ENCODE measurements at places on chromosomes 12 and 14. TPM values are rescaled to one million over a fixed set of nuclear protein-coding genes. Genes with fewer than 3 reads are reported as not detected.

The MYL2 gene
- total RNA-seq = not detected

The FAM90A1 gene
- total RNA-seq = not detected

The MORN3 gene
- total RNA-seq = 4.5 TPM

The GUCY2C gene
- total RNA-seq = 0.11 TPM

The IFI27 gene
- 89.8 TPM for total RNA-seq

The ACOT4 gene
- total RNA-seq = 0.72 TPM

The KRT2 gene
- total RNA-seq = 1,953 TPM

The GRIN2B gene
- 0.26 TPM for total RNA-seq

The TCL1B gene
- not detected for total RNA-seq

The RIMBP2 gene
- 21.8 TPM for total RNA-seq

The GPX2 gene
- 10.0 TPM for total RNA-seq

The ACVRL1 gene
- 43.4 TPM for total RNA-seq

The RAPGEF3 gene
- 48.9 TPM for total RNA-seq

The JPH4 gene
- total RNA-seq = 0.30 TPM

The NTN4 gene
- 7.2 TPM for total RNA-seq

The ZFHX2 gene
- 1.4 TPM for total RNA-seq

The LETMD1 gene
- total RNA-seq = 90.4 TPM

The SART3 gene
- total RNA-seq = 46.1 TPM

The ASCL1 gene
- not detected for total RNA-seq

The HOXC6 gene
- total RNA-seq = 6.2 TPM

The METTL25 gene
- 10.2 TPM for total RNA-seq

The PROX2 gene
- 0.10 TPM for total RNA-seq

The LUM gene
- 11.3 TPM for total RNA-seq

The SYCP3 gene
- total RNA-seq = 0.24 TPM

The TRMT61A gene
- total RNA-seq = 20.8 TPM

The NXPH4 gene
- total RNA-seq = 16.3 TPM

The SERPINA3 gene
- 77.2 TPM for total RNA-seq

The KLHL33 gene
- 0.08 TPM for total RNA-seq

The SIX1 gene
- not detected for total RNA-seq

The GATC gene
- 18.0 TPM for total RNA-seq

The MIP gene
- not detected for total RNA-seq

The SCN8A gene
- total RNA-seq = 0.62 TPM

The KRT3 gene
- not detected for total RNA-seq

The SLC38A2 gene
- 1,386 TPM for total RNA-seq

The SERPINA12 gene
- 486 TPM for total RNA-seq

The DDX24 gene
- 134 TPM for total RNA-seq

The LTB4R gene
- total RNA-seq = 83.1 TPM

The RFC5 gene
- 11.7 TPM for total RNA-seq

The PPP4R3A gene
- total RNA-seq = 110 TPM

The TMCC3 gene
- 11.2 TPM for total RNA-seq

The OR4E2 gene
- total RNA-seq = not detected

The NFATC4 gene
- total RNA-seq = 10.8 TPM

The AICDA gene
- total RNA-seq = not detected

The NKX2-8 gene
- not detected for total RNA-seq

The ACOT6 gene
- 0.91 TPM for total RNA-seq

The RNASE3 gene
- not detected for total RNA-seq
